Activated T-helper 17 cell treated with anti-CD3 and anti-CD28 coated beads, Interleukin-2, amount 50 U/mL, for 72 hours (primary cell): ENCODE measurements at places on chromosomes 12 and 14. TPM values are rescaled to one million over a fixed set of nuclear protein-coding genes. Genes with fewer than 3 reads are reported as not detected.

The ADGRD1 gene
- not detected for total RNA-seq

GRCh38 chr14:52902971-52903619 is 47.8 kb downstream of the FERMT2 start:
- no peak overlapping the region for H3K27ac ChIP-seq
- no peaks in the 10 kb centered on the region for H3K27me3 ChIP-seq
- no peaks in the 10 kb centered on the region for H3K4me1 ChIP-seq
- no peak overlapping the region for H3K4me3 ChIP-seq

The GALNT6 gene
- total RNA-seq: 7.2 TPM

GRCh38 chr12:6026998-6027397 is 81.9 kb upstream of the ANO2 start:
- no peak overlapping the region for H3K4me3 ChIP-seq
- H3K36me3 ChIP-seq: no peaks in the 10 kb centered on the region
- no peak for ATAC-seq
- H3K27me3 ChIP-seq: peaks cover 17% of the 10 kb centered on the region

GRCh38 chr14:97411938-97412612 is 614.9 kb downstream of the VRK1 start:
- no peak for ATAC-seq
- no peaks in the 10 kb centered on the region for H3K27me3 ChIP-seq
- peaks cover 24% of the 10 kb centered on the region for H3K4me1 ChIP-seq
- no peak overlapping the region for H3K4me3 ChIP-seq

DNA sequence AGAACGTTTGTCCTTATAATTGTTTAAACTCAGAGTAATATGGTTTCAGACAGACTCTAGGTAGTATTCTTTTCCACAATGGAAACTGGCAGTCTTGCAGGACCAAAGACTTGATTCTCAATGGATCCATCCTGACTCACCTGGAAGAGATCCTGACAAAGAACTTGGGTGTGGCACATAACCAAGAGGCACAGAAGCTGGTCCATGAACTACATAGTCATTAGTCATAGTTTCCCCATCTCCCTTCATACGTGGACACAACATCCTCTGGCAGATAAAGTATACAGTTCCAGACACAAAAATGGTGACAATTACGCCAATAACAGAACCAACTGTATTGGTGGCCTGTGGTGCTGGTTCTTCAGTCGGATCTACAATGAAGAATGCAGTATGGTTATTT is 55.8 kb downstream of the BCL2L14 start:
- no peak overlapping the region for H3K4me3 ChIP-seq
- no peaks in the 10 kb centered on the region for H3K4me1 ChIP-seq
- H3K27me3 ChIP-seq: no peaks in the 10 kb centered on the region
- ATAC-seq: no peak
- no peak overlapping the region for H3K27ac ChIP-seq

The SNW1 gene
- total RNA-seq: 106 TPM

- H3K36me3 ChIP-seq: no peaks in the 10 kb centered on the region
- no peak overlapping the region for H3K27ac ChIP-seq
- no peaks in the 10 kb centered on the region for H3K4me1 ChIP-seq
- H3K4me3 ChIP-seq: no peak overlapping the region
- no peak for ATAC-seq
Observed at GRCh38 chr12:22974865-22975264, 349.9 kb downstream of the ETNK1 start.

The CCDC177 gene
- total RNA-seq: not detected

GRCh38 chr14:32450919-32451675 is 122.0 kb downstream of the AKAP6 start:
- no peak for ATAC-seq
- H3K4me3 ChIP-seq: no peak overlapping the region
- no peak overlapping the region for H3K27ac ChIP-seq

GRCh38 chr14:39232554-39233415 is 930 bp upstream of the MIA2 start:
- H3K27me3 ChIP-seq: no peaks in the 10 kb centered on the region
- H3K27ac ChIP-seq: peak overlapping the region; percentile 21
- peaks cover 29% of the 10 kb centered on the region for H3K4me1 ChIP-seq
- no peak overlapping the region for H3K4me3 ChIP-seq

DNA sequence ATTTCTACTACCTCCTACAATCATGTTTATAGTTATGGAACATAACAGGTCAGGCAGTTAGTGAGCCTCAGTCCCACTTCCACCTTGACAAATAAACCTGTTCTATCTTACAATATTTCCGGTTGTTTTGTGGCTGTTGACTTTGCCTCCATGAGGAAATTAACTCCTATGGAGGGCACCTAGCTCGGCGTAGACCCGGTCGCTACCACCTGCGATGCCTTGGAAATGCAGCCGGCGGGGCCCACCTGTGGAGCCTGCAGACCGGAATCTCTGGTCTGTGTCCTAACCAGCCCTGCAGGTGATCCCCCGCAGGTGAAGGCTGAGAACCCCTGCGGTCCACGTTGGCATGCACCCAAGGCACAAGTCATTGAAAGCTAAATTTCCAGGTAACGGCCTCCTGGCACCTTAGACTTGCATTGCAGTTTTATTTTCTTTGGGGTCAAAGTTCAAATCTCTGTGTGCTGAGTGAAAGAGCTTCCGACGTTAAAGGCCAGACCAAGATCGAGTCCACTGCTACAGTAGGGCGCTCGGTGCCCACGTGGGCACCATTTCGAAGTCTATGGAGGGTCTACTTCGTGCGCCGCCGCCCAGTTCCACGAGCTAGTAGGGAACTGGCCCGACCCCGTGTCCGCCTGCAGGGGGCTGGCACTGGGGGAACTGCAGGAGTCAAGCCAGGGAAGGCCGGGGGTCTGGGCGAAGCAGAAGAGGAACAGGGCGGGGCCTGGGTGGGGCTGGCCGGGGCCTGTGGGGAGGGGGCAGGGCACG is 782 bp upstream of the PIWIL1 start:
- peaks cover 10% of the 10 kb centered on the region for H3K27me3 ChIP-seq
- no peak overlapping the region for H3K27ac ChIP-seq
- no peak for ATAC-seq
- H3K4me3 ChIP-seq: no peak overlapping the region
- H3K36me3 ChIP-seq: no peaks in the 10 kb centered on the region
- H3K4me1 ChIP-seq: no peaks in the 10 kb centered on the region

The GSG1 gene
- not detected for total RNA-seq

GRCh38 chr12:95762123-95762785 is 28.3 kb downstream of the NTN4 start:
- H3K4me1 ChIP-seq: no peaks in the 10 kb centered on the region
- H3K27ac ChIP-seq: no peak overlapping the region
- H3K27me3 ChIP-seq: no peaks in the 10 kb centered on the region
- H3K36me3 ChIP-seq: no peaks in the 10 kb centered on the region

DNA sequence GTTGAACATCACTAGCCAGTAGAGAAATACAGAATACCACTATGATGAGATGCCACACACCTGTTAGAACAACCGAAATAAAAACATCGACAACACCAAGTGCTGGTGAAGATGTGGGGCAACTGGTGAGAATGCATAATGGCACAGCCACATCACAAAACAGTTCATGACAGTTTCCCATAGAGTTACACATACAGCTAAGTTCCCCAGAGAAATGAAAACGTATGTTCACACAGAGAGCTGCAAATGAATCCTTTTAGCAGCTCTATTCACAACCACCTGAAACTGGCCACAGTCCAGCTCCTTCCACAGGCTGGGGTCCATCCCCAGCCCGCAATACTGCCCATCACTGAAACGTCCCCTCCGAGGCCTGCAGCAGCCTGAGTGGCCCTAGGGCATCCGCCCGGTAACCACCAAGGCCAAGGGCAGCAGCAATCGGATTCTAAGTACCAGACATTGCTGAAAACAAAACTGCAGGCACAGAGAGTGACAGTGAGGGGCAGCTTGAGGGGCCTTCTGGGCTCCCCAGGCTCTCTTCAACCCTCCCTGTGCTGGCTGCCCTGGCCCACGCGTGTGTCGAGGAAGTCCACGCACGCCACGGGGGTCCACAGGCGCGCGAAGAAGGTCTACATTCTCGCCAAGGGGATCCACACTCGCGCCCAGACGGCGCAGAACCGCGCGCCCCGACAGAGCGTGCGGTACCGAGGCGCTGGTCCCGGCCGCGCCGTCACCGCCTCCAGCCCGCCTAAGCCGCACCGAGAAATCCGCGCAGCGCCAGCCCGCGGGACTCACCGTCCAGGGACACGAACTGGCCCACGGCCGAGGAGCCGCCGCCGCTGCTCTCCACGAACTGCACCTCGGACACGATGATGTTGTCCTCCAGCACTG is 903 bp downstream of the BRF1 start:
- H3K27me3 ChIP-seq: no peaks in the 10 kb centered on the region
- H3K4me3 ChIP-seq: peak overlapping the region; percentile 92
- H3K27ac ChIP-seq: peak overlapping the region; percentile 87
- no peaks in the 10 kb centered on the region for H3K36me3 ChIP-seq

DNA sequence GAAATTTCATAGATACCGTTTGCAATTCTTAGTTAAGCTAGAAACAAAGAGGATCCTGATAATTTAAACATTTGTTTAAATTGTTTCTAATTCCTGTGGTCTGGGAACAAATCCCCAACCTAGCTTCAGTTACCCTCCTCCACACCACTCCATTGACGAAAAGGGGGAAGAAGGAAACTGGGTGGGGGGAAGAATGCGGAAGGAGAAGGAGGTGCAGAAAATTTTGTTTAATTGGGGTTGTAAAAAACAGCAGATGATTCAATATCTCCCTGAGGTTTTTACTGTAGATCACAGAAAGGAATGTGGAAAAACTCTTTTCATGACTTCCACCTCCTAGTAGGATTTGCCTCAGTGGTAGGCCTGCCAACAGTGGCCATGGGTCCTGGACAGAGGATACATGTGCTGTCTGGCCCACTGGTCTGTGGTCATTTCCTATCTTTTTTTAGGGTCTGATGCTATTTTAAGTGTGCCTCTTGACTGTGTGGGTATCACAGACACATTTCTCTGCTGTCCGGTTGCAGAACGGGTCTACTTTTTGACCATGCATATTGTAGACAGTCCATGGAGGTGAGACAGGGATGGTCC is 122.9 kb upstream of the PCED1B start:
- H3K27me3 ChIP-seq: peaks cover 20% of the 10 kb centered on the region
- H3K4me1 ChIP-seq: no peaks in the 10 kb centered on the region
- no peak for ATAC-seq
- no peak overlapping the region for H3K27ac ChIP-seq
- H3K36me3 ChIP-seq: no peaks in the 10 kb centered on the region
- H3K4me3 ChIP-seq: no peak overlapping the region

DNA sequence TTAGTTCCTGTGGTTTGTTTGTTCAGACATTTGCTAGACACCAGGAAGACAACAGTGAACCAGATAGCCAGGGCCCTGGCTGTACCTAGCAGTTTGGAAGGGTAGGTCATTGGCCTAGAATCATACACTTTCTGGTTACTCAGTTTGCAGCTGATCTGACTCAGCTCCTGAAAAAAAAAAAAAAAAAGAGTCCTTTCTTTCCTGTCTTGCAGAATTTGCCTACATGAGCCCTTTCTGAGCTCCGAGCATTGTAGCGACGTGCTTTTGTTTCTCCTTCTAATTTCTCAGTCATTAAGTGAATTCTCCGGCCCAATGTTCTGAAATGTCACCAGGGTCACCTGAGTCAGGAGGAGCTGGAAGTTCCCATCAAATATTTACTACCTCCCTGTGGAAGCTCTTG is 2.4 kb downstream of the CABP1 start:
- ATAC-seq: no peak
- H3K27me3 ChIP-seq: peaks cover 36% of the 10 kb centered on the region
- H3K36me3 ChIP-seq: no peaks in the 10 kb centered on the region
- no peaks in the 10 kb centered on the region for H3K4me1 ChIP-seq
- no peak overlapping the region for H3K27ac ChIP-seq

The CHGA gene
- total RNA-seq: not detected

- no peak overlapping the region for H3K27ac ChIP-seq
- H3K36me3 ChIP-seq: no peaks in the 10 kb centered on the region
- no peak for ATAC-seq
- H3K27me3 ChIP-seq: no peaks in the 10 kb centered on the region
- no peaks in the 10 kb centered on the region for H3K4me1 ChIP-seq
Observed at GRCh38 chr12:38160318-38161122, 156.1 kb upstream of the ALG10B start.

- no peak overlapping the region for H3K27ac ChIP-seq
- no peaks in the 10 kb centered on the region for H3K4me1 ChIP-seq
- no peaks in the 10 kb centered on the region for H3K36me3 ChIP-seq
Observed at GRCh38 chr12:62971769-62972525, 37.0 kb upstream of the PPM1H start.

DNA sequence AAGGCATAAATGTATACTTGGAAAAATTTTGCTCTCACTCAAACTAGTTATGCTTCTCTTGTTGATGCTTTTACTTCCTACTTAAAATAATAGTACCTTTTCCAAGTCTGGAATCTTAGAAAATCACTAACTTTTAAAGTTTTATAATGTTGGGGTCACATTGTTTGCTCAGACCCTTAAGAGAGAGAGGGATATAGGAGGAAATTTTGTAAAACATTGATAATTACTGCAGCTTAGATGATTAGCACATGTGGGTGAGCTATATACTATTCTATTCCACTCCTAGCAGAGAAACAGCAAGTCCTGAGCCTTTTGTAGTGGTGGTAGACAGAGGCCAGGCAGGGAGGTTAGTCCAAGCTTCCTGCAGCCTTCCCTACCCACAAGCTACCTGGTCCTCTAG is 13.4 kb downstream of the EID3 start:
- no peaks in the 10 kb centered on the region for H3K4me1 ChIP-seq
- H3K36me3 ChIP-seq: peaks cover 100% of the 10 kb centered on the region
- no peak for ATAC-seq
- no peaks in the 10 kb centered on the region for H3K27me3 ChIP-seq

DNA sequence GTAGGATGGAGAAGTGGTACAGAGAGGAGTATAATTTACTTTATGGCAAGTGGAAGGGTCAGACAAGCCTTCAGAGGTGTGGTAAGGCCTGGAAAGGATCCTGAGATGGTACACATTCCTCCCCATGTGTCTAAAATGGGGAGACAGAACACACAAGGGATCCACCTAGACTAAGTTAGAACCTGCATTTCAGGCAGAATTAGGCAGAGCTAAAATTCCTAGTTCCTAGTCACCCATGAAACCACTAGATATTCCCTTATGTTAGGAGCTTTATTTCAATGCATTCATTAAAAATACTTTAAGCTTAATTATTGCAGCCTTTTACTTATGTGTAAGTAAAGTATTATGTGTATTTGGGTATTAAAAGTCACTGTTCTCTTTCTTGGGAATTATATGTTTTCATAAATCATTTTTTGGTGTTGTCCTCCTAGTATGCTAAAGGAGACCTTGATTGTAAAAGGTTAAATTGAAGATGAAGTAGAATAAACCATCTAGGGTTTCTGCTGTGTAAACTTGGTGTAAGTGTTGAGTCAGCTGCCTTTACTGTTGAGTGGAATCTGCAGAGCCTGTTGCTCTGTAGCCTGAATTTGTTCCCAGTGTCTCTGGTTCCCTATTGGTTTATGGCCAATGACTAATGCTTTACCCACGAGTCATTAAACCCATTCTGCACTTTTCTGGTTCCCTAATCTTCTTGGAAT is 423.2 kb downstream of the ATP23 start:
- peaks cover 15% of the 10 kb centered on the region for H3K27me3 ChIP-seq
- no peak overlapping the region for H3K4me3 ChIP-seq
- H3K4me1 ChIP-seq: no peaks in the 10 kb centered on the region
- no peak overlapping the region for H3K27ac ChIP-seq

DNA sequence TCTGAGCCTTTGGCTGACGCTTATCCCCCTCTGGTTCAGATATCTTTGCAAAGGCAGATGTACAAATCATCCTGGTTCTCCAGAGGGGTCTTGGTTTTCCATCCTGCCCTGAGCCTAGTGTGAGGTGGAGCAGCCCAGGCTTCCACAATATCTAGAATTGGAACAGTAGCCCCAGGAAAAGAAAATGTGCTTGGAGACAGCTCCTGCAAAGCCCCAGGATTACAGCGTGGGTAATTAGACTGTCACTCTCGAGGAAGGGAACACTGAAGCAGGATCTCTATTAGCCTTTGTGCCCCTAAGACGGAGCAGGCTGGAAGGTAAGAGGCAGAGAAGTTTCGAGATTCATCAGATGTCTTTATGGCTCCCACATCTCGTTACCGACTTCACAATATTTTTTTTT is 59.4 kb downstream of the TMEM132C start:
- H3K4me1 ChIP-seq: no peaks in the 10 kb centered on the region
- no peak for ATAC-seq
- H3K4me3 ChIP-seq: no peak overlapping the region
- H3K36me3 ChIP-seq: no peaks in the 10 kb centered on the region

The ENDOU gene
- not detected for total RNA-seq
